Amniotic epithelial cell (primary cell): ENCODE measurements at places on chromosomes 6 and 20.

- DNase-seq = no peak
Measured at GRCh38 chr20:31945319-31945718, 6.5 kb downstream of the PDRG1 start.

- DNase-seq = peak; percentile 61
Measured at GRCh38 chr6:89348372-89348771, 4.2 kb downstream of the UBE2J1 start.

- DNase-seq = no peak
Measured at GRCh38 chr6:16591396-16592222, 169.7 kb downstream of the ATXN1 start.

DNA sequence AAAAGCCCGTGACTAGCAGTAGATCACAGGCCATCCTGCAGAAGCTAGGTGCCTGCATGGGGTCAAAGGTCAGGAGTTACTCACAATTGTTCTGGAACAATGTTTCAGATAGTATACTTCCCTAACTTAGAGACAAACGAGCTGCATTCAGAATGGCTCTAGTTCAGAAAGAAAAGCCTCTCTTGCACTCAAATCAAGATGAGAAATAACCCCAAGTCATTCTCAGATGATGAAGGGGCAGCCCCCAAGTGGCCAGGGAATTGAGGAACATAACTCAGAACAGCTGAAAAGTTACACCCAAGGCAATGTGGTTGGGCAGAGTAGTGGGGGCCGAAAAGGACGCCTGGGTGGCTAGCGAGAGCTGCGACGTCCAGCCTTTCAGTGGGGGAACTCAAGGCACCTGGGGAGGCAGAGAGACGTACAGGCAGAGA lies 27.8 kb downstream of the FYN start:
- no peak for DNase-seq

- DNase-seq = no peak
Measured at GRCh38 chr6:3309391-3310050, 50.8 kb downstream of the PSMG4 start.

DNA sequence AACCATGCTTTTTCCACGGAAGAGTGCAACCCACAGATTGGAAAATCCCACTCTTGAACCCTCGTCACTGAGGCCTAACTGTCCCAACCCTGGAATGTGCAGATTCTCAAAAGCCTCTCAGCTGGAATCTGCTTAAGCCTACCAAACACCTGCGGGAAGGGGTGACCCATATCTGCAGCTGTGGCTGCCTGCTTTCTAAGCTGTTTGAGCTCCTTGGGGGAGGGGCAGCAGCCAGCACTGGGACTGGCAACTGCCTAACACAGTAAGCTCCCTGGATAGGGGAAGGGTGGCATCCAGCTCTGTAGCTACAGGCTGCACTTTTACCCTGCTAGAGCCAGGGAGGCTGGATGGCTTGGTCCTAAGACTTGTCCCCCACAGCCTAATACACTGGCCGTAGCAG lies 579.6 kb downstream of the COL12A1 start:
- DNase-seq = no peak

GRCh38 chr20:44706301-44707017 lies 8.7 kb upstream of the CCN5 start:
- no peak for DNase-seq

DNA sequence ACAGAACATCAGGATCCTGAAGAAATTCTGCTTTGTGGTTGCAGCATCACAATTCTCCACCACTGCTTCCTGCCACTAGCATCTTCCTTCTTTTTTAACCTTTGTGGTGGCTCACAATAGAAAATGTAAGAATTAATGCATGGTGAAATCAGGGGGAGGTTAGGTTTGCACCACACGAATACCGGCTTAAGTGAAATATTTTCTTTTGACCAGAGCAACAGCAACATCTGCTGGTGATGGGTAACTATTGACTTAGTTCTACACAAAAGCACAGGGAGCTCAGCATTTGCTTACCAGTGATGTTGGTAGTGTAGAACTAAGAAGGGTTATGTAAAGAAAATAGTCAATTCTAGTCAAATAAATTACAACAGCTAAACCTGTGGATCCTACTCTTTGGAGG lies 280.5 kb downstream of the SYNE1 start:
- DNase-seq = peak; percentile 83

GRCh38 chr6:111885373-111886027 lies 12.2 kb upstream of the FYN start:
- DNase-seq = no peak

DNA sequence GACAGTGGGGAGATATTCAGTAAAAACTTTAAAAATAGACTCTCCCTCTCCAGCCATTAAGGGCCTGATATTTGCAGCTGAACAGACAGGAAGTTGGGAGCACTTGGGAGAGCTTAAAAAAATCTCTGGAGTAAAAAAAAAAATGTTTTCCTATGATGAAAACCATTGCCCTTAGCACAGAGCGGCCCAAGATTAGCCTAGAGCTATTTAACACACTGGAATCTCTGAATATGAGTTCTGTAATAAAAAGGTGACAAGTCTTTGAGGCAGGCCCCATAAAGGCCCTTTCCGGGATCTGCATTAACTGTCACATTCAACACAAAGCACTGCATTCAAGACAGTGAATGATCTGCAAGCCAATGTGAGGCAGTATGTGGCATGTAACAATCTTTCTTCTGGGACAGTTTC lies 393.7 kb downstream of the ZFAND3 start:
- no peak for DNase-seq

DNA sequence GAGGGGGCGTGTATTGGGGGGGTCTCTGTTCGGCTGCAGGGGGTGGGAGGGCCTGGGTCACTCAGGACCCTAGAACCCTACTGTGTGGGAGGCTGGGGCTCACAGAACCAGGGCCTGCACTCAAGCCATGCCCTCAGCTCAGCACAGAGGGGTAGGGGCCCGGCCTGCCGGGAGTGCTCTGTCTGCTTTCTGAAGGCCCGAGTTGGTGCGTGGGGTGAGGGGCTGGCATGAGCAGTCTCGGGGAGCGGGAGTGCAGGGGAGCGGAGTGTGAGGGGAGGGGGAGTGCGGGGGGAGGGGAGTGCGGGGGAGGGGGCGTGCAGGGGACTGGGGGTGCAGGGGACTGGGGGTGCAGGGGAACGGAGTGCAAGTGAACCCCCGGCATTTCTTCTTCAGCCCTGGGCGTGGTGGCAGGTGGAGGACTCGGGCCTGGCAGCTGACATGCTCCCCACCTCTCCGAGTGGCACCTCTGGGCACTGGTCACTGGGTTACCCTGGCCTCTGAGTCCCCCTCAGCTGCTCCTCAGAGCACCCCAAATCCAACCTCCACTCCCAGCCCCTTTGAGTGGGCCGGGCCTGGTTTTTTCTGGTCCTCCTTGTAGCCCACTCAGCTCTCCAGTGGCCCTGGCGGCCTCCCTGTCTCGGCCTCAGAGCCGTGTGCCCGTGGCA lies 1.0 kb downstream of the COL20A1 start:
- DNase-seq = no peak

DNA sequence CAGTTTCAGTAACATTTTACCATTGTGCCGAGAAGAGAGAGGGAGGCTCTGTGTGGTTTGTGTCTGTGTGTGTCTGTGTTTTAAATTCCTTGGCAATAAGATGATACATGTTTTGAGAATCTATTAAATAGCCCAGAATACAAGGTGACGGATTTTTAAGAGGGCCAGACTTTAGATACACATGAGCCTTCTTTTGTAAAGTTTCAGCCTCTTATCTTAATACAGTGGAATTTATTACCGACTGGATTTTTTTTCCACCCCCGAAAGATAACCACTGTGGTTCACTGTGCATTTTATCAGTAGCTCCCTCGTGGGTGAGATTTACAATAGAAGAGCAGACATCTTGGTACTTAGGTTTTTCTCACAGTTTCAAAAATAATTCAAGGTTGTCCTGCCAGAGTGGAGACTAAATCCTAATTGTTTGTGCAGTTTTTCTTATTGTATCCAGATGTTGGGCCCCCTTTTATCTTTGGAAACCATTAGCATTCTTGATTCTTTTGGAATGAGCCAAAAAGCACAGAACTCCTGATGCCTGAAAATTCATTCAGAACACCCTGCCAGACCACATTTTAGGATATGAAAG lies 49.9 kb downstream of the STK4 start:
- DNase-seq = peak; percentile 93

DNA sequence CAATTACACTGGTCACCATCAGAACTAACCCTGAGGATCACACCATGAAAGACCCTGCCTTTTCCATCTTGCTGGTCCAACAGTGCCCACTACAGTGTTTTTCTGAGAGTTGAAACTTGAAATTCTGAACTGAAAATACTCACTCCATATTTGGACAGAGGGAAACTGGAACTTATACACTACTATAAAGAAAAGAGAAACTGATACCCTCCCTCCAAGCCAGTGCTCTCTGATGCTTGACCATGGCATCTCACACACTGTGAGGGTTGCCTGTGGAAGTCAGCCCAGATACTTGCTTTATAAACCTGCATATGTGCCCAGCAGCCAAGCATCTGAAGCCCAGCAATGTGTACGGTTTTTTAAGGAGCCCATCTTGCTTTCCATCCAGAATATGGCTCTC lies 108.7 kb downstream of the FOXA2 start:
- no peak for DNase-seq

GRCh38 chr6:136440203-136440602 lies 110.0 kb downstream of the MAP7 start:
- no peak for DNase-seq

DNA sequence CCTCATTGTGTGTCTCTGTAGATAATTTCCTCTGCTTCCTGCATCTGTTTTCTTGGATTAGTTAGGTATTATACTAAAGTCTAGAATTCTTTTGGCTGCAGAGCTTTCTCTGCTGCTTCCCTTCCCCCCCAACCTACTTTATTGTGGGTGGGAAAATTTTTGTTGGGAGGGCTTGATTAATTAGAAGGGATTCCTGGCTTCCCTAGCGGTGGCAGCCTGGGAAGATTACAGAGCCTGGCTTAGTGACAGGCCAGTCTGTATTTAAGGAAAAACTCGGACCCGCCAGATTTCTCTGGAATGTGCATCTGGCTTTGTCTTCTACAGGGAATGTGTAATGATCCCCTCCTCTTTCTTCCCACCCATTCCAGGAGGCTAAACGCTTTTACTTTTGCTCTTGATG lies 31.2 kb downstream of the SLX4IP start:
- peak; percentile 44 for DNase-seq

- DNase-seq = no peak
Measured at GRCh38 chr6:41589223-41589622, 43.0 kb downstream of the FOXP4 start.

DNA sequence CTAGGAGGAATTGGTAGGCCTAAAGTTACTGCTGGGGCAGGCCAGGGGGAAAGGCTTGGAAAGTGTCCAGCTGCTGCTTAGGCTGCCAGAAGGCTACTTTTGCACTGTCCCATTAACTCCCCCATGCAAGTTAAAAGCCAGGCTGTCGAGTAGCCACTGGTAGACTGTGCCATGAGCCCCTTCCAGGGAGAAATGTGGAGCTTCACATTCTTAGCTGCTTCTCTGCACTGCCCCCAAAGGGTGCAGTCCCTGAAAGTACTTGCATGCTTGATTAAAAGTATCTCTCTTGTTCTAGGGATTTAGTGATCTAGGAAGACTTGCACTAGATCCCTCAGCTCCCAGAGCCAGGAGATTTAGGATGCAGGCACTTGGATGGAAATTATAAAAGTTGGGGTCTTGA lies 57.3 kb downstream of the CDC5L start:
- no peak for DNase-seq

DNA sequence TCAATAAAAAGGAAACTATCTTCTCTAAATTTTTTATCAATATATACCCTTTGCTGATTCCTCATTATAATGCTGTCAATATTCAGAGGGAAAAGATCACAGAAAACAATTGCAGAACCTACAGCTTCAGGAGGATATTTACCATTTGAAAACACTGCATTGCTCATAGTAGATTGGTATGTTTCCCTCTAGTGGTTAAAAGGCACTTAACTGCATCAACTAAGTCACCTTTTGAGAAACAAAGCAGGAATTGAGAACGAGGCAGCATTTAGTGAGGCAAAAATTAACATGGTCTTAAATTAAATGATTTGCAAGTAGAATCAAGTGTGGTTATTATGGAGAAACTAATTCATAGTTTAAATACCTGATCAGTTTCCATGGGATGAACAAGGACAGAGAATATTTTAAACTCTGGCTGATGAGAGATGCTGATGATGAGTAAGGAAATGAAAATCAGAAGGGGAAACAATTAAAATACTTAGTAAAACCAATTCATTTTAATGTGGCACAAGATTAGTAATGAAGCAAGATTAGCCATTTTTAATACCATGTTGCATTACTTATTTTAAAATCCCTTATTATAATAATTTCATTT lies 642.1 kb downstream of the EPHA7 start:
- peak; percentile 57 for DNase-seq

DNA sequence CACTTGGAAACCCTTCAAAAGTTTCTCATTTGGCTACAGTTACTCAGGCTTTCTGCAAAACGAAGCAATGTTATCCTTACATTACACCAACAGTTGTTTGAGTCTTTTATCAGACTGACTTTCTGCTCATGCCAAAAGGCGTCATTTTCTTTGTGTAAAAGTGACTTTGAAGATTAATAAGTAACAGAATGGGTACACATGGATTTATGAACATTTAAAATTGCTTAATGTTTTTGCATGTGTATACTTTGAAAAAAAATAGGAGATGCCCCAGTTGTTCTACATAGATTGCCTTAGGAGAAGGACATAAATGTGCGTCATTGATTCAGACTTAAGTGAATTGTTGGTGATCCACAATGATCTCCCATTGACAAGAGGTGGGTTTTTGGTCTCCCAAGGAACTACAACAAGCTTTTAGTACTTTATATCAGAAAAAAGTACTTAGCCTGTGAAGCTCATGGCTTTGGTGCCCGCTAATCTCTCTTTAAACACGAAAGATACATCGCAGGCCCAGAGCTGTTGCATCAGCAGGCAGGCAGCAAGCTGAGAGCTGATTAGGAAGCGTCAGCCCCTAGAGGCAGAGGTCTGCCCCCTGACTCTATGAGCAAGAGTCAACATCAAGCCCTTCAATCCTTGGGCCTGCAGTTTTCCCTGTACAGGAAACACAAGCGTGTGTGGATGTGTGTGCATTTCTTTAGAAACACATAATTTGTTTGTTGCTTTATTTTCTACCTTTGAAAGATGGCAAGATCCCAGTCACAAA lies 45.9 kb downstream of the SLC22A3 start:
- DNase-seq = peak; percentile 92

- DNase-seq = no peak
Measured at GRCh38 chr6:51152594-51152993, 333.9 kb downstream of the TFAP2B start.

DNA sequence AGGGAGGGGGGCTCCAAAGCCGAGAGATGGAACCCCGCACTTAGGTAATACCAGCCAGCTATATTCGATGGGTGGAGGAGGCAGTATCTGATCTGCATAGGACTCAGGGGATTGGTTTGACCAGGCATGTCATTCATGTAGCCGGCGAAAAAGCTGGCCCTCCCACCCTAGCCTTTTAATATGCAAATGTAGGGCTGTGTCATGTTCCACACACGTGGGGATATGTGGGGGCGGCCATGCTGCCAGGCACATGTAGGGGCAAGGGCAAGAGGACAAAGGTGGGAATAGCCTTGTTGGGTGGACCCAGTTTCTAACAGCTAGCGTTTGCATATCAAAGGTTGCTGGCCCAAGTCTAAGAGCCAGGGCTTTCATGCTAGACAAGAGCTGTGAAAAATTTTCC lies 39.1 kb upstream of the DDR1 start:
- DNase-seq = no peak

- DNase-seq = no peak
Measured at GRCh38 chr6:135086414-135086764, 31.8 kb upstream of the HBS1L start.

GRCh38 chr6:168871642-168872315 lies 381.9 kb downstream of the THBS2 start:
- no peak for DNase-seq
